ENCODE measurements at places on chromosomes 6 and 20. TPM values are rescaled to one million over a fixed set of nuclear protein-coding genes. Genes with fewer than 3 reads are reported as not detected.

GRCh38 chr6:43287717-43288679, 10.1 kb upstream of the SLC22A7 start:
- no peak for DNase-seq

DNA sequence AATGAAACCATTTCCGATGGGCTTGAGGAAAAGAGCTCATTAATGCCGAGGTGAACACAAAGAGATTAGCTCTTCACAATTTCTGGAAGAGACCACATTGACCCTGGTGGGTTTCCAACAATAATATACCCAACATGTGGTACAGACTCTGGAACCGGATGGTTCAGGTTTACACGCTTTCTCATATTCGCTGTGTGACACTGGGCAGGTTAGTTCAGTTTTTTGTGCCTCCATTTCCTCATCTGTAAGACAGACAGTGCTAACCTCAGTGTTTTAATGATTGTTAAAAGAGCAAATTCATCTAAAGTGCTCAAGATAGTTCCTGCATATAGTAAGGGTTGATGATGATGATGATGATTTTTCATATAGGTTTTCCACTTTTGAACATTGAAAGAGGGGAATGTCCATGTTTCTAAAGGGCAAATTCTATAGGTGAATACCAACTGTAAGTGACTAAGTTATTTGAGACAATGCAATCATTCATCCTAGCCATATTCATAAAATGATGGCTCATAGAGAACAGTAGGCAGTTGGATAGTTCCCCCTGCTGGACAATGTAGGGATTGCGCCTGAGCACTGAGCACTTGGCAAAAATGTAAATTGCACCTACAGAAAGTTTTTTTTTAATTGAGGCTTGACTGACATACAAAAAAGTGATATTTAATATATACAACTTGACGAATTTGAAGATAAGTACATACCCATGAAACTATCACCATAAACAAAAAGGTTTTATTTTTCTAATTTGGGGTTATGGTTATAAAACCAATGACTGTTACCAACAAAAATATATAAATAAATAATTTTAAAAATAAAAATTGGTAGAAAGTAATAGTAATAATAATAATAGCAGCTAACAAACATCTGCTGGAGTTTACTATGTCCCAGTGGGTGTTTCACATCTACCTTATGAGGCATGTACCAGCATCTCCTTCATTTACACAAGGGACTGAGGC, 2.1 kb upstream of the PERP start:
- no peak for DNase-seq

DNA sequence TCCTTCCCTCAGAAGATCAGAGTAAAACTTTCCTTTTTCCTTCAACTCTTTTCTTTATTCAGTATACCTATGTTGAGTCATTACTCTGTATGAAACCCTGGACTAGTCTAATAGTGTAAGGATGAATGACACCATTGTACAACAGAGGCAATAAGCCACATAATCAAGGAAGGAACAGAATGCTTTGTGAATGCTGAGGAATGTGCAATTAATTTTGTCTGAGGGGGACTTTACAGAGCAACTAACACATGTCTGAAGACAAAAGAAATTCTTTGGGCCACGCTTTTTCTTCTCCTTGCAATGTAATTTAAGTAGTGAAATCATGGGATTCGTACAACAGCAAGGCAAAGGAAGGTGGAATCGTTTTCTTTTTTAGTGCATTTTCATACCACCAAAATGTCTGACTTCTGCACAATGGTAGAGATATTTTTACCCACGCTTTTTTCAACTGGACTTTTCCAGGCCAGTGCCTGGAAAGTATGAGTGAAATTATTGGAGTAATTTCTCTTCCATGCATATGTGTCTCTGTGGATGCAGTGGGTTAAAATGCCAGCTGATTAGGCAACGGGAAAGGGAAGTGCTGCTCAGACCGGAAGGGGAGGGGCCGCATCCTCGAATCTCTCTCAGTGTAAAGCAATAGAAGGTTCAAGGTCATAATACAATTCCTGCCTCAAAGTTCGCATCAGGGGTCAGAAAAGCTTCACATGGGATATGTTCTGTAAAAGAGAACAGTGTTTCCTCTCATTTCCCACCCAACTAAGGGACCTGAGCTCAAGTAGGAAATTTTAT, 89.9 kb upstream of the MTHFD1L start:
- DNase-seq = no peak

The SSTR4 gene
- total RNA-seq = not detected

DNA sequence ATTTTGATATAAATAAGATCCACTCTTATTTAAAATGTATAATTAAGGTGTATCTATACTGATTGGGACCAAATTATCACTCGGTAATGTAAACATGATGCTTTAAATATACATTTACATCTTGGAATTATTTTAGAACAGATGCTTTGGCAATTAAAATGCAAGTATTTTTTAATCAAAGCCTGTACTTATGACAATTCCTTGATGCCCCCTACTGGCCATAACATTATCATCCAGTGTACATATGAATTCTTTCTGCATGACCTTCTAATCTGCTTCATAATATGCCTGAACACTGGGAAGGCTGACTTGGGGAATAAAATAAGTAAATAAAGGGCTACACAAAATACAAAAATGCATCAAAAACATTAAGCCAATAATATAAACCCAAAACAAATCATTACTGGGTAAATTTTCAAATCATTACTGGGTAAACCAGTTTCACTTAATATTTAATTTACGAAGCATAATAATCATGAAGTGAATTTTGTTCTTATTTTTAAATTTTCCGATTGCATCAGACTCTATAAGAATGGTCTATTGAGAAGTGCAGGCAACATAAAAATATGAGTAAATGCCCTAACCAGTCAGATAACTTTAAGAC, 65.1 kb downstream of the CGA start:
- no peak for DNase-seq
